NCI-H1694 treated with DMSO at 0.1 percent for 48 hours (cell line): ENCODE measurements at places on chromosomes 16 and 17.
A peak's percentile ranks its signal among the peaks of the same experiment; 100 is the strongest.

GRCh38 chr17:78674595-78675315 lies 97.6 kb upstream of the DNAH17 start:
- no peak for DNase-seq

- no peak for DNase-seq
Observed at GRCh38 chr17:67290711-67291291, 45.8 kb upstream of the HELZ start.

GRCh38 chr17:40886090-40886489 lies 1.0 kb upstream of the KRT20 start:
- DNase-seq = no peak

GRCh38 chr16:28180655-28181460 lies 30.9 kb downstream of the XPO6 start:
- no peak for DNase-seq

DNA sequence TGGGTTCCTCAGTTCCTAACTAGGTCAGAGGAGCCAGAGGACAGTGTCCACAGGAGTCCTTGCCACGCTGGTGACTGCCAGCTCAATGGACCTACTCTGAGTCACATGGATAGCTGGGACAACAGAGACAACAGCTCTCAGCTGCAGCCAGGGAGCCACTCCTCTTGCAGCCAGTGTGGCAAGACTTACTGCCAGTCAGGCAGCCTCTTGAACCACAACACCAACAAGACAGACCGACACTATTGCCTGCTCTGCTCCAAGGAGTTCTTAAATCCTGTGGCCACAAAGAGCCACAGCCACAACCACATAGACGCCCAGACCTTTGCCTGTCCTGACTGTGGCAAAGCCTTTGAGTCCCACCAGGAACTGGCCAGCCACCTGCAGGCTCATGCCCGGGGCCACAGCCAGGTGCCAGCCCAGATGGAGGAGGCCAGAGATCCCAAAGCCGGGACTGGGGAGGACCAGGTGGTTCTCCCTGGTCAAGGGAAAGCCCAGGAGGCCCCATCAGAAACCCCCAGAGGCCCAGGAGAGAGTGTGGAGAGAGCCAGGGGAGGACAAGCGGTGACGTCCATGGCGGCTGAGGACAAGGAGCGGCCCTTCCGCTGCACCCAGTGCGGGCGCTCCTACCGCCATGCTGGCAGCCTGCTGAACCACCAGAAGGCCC lies 6.7 kb downstream of the ZNF646 start:
- no peak for DNase-seq

- DNase-seq = no peak
Observed at GRCh38 chr16:24980077-24980793, 34.9 kb downstream of the ARHGAP17 start.

DNA sequence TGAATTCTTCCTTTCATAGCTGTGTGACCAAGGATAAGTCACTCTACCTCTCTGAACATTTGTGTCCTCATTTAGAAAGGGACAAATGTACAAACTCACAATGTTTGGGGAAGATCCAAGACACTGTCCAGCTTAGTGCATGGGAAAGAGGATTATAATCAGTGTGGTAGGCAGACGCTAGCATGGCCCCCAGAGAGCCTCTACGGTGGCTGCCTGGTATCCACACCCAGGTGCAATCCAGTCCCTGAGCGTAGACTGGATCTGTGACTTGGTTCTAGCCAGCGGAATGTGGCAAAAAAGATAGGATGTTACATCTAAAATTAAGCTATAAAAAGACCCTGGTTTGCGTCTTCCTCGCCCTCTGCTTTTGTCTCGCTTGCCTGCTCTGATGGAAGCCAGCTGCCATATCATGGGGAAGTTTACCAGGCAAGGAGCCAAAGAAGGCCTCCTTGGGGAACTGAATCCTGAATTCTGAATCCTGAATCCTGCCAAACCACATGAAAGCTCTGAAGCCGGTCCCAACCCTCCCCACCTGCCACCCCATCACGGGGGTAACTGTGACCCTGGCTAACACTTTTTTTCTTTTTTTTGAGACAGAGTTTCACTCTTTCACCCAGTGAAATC lies 51.7 kb downstream of the PLXDC1 start:
- DNase-seq = peak; percentile 92
